Tongue (tissue), 3 donors: ENCODE measurements at places on chromosomes 3 and 15. TPM values are rescaled to one million over a fixed set of nuclear protein-coding genes. Genes with fewer than 3 reads are reported as not detected.

DNA sequence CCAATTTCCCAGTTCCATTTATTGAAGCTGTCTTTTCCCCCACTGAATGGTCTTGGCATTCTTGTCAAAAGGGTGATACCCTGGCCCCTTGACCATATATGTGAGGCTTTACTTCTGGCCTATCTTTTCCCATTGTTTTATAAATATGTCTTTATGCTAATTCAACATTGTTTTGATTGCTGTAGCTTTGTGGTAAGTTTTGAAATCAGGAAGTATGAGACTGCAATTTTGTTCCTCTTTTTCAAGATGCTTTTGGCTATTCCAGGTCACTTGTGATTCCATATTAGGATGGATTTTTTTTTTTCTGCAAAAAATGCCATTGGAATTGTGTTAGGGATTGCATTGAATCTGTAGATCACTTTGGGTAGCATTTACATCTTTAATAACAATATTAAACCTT lies 141.2 kb upstream of the MANF start:
- no peak for DNase-seq

The PLA2G4F gene
- 1.5 TPM for total RNA-seq

DNA sequence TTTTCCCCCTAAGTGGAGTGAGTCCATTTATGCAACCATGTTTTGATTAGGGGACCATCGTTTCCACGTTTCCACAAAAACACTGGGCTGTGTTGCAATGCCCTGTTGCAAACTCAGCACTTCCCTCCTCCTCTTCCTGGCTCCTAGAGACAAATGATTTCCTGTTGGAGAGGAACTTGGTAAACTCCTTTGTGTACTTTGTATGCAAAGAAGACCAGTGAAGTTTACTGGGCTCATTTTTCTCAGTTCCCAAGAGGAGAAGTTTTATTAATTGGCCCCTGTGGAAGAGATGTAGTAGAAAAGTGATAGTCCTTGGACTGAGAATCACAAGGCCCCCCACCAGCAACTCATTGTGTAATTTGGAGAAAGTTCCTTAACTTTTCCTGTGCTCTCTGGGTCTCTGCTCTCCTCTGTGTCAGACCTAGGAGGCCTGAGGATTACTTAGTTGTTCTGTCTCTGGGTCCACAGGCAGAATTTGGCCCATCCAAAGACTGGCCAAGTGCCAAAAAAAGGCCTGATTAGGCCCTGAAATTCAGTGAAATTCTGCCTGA lies 95.0 kb downstream of the ATG7 start:
- DNase-seq, result peak; percentile 64

The FEZF2 gene
- not detected for total RNA-seq

DNA sequence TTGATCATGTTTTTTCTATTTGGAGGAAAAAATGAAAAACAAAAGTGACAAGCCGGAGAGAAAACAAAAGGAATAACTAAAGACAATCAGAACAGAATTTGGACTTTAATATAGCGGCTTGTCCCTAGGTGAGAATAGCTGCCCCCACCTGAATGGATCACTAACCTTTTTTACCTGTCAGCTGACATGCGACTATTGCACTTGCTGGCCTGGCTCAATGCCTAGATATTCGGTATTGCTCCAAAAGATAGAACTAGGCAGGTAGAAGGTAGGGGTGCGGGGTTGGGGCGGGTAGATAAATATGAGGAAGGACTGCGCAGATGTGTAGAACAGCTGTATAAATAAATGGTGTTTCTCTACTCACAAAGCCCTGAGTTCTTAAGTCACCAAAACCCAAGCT lies 650 bp upstream of the MORC1 start:
- DNase-seq, result no peak

DNA sequence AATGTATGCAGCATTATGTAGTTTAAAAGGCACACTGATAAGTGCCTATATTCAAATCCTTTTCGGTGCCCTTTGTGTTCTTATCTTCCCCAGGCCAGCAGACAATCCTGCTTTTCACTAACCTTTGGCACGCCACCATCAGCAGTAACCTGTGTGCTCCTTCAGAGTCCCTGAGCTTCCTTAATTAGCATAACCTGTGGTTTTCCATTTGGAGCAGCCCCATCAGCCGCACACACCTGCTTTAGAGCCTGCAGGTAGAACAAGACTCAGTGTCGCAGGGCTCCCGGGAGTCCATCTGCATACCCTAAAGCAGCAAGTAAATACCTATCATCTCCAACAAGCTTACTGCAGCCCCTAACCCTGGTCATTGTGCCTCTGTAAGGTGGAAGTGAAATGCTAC lies 755.1 kb downstream of the ROBO2 start:
- DNase-seq, result no peak

GRCh38 chr3:149536429-149536828 lies 61.9 kb downstream of the TM4SF4 start:
- DNase-seq, result peak; percentile 74

DNA sequence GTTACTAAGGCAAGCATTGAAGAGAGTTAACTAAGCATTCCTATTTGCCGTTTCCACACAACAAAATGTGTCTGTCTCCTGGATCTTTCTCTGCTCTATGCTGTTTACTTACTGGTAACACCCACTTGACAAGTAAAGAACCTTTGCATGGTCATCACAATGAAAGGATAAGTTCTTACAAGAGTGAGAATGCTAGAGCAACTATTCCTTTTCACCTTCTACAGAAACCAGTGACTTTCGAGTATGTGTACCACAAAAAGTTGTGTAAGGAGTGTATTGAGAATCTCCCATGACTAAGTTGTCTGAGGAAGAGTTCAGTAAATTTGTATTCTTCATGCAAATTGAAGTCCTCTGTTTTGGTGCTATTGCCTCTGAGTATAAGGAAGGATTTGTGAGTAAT lies 10.8 kb downstream of the TIPARP start:
- DNase-seq, result no peak

GRCh38 chr3:30252474-30252873 lies 353.9 kb upstream of the TGFBR2 start:
- DNase-seq, result no peak

The UACA gene
- 139 TPM for total RNA-seq

DNA sequence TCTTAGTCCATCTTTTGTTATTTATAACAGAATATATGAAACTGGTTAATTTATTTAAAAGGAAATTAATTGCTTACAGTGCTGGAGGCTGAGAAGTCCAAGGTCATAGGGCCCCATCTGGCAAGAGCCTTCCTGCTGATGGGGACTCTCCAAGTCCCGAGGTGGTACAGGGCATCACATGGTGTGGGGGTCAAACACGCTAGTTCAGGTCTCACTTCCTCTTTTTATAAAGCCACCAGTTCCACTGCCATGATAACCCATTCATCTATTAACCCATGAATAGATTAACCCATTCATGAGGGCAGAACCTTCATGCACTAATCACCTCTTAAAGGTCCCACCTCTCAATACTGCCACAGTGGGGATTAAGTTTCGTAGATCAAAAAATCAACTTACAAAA lies 659.3 kb downstream of the NAALADL2 start:
- DNase-seq, result no peak

GRCh38 chr3:4976109-4976508 lies 3.1 kb upstream of the BHLHE40 start:
- DNase-seq, result peak; percentile 52

DNA sequence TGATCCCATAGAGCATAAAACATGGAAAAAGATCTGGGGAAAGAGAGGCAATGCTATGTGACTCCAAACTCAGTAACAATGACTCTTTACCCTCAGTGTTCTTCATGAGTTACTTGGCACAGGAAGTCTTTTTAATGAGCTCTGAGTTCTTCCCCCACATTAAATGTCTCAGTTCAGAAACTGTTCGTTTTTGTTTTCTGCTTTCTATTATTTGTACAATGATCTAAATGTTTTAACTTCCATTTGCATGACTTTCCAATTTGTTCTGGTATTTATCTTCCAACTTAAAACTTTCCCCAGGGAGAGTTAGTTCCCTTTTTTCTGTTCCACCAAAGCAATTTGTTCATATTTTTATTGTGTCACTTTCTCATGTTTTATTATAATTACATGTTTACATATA lies 177.0 kb upstream of the ZBTB20 start:
- DNase-seq, result no peak
